ENCODE measurements at places on chromosomes 16 and 17. TPM values are rescaled to one million over a fixed set of nuclear protein-coding genes. Genes with fewer than 3 reads are reported as not detected.

Gene ABCC12
- total RNA-seq = 1.3 TPM

Gene CD300LG
- not detected for total RNA-seq

Gene NOMO2
- total RNA-seq = 78.6 TPM

Gene CCL8
- total RNA-seq = not detected

Gene PITPNC1
- total RNA-seq = 91.4 TPM

Gene C16orf96
- 0.63 TPM for total RNA-seq

Gene SHISA9
- 33.5 TPM for total RNA-seq

Gene FBXW10B
- 3.1 TPM for total RNA-seq

Gene AGRP
- not detected for total RNA-seq

Gene CDRT4
- 45.1 TPM for total RNA-seq

Gene SLC6A2
- not detected for total RNA-seq

Gene SLC5A11
- total RNA-seq = not detected

Gene TBC1D3B
- 13.5 TPM for total RNA-seq

Gene CFAP119
- total RNA-seq = 5.3 TPM

Gene LRRC37A3
- 37.9 TPM for total RNA-seq

Gene CRHR1
- 16.6 TPM for total RNA-seq

Gene SPIRE2
- total RNA-seq = 33.5 TPM

Gene KRTAP4-3
- total RNA-seq = not detected

Gene IL17C
- not detected for total RNA-seq

Gene TNRC6C
- 63.2 TPM for total RNA-seq

Gene HSPB9
- total RNA-seq = not detected

Gene TBX2
- total RNA-seq = 1.3 TPM
